Globus pallidus (tissue), 1 donor: ENCODE measurements at places on chromosomes 13 and 19.
A peak's percentile ranks its signal among the peaks of the same experiment; 100 is the strongest.

DNA sequence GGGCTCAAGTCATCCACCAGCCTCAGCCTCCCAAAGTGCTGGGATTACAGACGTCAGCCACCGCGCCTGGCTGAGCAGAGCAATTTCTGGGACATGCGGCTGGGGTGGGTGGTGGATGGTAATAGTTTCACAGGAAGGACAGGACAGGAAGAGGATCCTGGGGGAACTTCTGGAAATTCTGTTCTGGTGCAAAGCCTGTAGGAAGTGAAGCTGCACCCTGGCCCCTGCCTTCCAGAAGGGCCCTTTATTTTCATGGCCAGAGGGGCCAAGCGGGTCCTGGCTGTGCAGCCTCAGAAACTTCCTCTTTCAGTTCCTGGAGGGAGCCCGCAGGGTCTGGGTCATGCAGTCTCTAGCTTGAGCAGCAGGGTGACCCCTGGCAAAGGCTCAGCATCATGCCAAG, 15.7 kb downstream of the FEM1A start:
- DNase-seq, result peak; percentile 66

- no peak for DNase-seq
These were observed 779.9 kb upstream of the ARGLU1 start for GRCh38 chr13:107347641-107348369.

DNA sequence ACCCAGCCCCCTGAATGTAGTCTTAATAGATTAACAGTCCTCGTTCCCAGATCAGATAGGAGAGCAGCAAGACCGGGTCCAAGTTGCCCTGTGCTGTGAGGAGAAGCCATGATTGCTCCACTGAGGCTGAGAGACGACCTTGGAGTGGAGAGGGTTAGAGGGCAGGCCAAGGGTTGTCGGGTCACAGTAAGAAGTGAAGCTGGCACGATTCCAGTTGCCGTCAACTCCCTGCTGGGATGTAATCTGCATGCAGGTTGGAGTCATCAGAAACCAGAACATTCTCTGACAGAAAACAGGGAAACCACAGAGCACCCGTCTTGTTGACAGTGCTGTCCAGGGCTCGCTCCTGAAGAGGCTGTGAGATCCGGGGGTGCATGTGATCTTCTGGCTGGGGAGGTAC, 19.0 kb upstream of the ATP11A start:
- DNase-seq, result no peak

DNA sequence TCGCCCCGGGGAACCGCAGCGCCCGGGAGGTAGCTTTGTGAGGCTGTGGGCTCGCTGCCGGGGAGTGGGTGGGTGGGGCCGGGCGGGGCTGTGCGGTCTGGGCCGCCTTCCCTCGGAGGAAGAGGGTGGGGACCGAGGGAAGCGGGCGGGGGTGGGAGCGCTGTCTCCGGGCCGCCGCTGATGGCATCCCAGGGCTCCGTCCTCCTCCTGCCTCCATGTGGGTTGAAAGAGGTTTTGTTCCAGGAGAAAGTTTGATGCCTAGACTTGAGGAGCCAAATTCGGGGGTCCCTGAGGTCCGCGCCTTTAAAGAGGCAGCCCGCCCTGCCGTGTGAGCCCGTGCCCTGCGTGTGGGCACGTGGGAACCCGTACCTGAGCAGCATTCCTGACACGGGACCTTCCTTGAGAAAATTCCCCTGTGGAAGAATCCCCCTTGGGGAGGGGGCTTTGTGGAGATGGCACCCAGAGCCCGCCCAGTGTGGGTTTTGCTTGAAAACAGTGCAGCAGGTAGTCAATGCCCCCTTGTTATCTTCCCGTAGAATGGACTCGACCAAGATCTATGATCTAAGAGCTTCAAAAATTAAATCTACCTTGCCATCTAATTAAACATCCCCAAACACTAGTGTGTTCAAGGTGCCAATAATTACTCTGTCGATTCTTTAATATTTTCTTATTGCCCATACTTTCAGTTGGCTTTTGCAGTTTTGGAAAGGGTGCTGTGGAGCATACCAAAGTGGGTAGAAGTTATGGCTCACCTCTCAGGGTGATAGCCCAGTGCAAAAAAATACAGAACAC, 107.8 kb downstream of the RXFP2 start:
- DNase-seq, result no peak

- no peak for DNase-seq
These were observed 49.2 kb downstream of the STOML3 start for GRCh38 chr13:38941353-38941945.

- no peak for DNase-seq
These were observed 468 bp downstream of the STX10 start for GRCh38 chr19:13149628-13150186.

- no peak for DNase-seq
These were observed 123.8 kb upstream of the IRS2 start for GRCh38 chr13:109910194-109910593.
